GM12878 (cell line): ENCODE measurements at places on chromosomes 6 and 20. TPM values are rescaled to one million over a fixed set of nuclear protein-coding genes. Genes with fewer than 3 reads are reported as not detected.

GRCh38 chr20:57473246-57474048 lies 51.5 kb downstream of the CTCFL start:
- DNase-seq: peak; percentile 68

GRCh38 chr6:10310826-10311225 lies 104.0 kb downstream of the TFAP2A start:
- no peak for DNase-seq

Gene ARFGEF2
- 13.8 and 14.0 TPM in 2 replicates for polyA plus RNA-seq

DNA sequence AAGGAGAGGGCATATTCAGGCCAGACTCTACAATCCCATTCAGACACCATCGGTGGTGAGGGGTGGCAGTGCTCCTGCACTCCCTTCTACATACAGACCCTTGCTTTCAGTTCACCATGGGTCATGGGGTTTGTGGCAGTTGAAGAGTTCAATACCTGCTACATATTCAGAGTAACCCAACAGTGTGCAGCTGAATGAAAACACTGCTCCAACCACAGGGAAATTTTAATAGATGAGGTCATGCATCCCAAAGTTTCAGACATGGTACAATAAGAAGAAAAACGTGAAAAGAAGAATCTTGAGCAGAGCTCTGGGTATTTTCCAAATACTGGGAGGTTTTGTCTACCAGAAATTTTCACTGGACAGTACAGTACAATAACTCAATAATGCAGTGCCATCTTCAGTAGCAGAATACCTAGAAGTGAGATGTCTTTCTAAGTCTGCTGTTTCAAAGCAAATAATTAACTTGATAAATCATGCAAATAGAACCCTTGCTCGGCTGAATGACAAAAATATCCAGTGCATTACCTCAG lies 162.1 kb downstream of the PTPRK start:
- no peak for DNase-seq

- DNase-seq: no peak
These were observed 168.4 kb upstream of the TNFAIP3 start for GRCh38 chr6:137698636-137699030.

DNA sequence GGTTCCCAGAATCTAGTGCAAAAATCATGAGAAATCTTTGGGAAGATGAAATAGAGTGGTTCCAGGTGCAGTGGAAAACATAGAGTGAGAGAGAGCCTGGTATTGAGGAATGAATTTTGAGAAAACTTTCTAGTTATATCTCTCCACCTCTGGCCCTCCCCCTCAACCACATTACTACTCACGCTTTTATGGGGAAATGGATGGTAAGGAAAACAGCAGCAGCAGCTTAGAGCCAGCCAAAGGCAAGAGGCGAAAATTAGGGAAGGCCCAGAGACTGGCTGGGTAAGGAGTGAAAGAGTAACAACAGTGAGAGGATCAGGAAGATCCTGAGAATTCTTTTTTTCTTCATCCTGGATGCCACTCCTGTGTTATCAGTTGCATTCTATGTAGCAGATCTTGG lies 187.9 kb upstream of the ECI2 start:
- DNase-seq: no peak

GRCh38 chr6:36851626-36852025 lies 12.4 kb upstream of the CPNE5 start:
- no peak for DNase-seq

GRCh38 chr6:13285705-13286104 lies 42.6 kb downstream of the TBC1D7 start:
- DNase-seq: no peak

GRCh38 chr6:146357578-146358430 lies 185.8 kb upstream of the RAB32 start:
- peak; percentile 13 for DNase-seq

- no peak for DNase-seq
These were observed 134.6 kb upstream of the NEDD9 start for GRCh38 chr6:11366934-11367637.

DNA sequence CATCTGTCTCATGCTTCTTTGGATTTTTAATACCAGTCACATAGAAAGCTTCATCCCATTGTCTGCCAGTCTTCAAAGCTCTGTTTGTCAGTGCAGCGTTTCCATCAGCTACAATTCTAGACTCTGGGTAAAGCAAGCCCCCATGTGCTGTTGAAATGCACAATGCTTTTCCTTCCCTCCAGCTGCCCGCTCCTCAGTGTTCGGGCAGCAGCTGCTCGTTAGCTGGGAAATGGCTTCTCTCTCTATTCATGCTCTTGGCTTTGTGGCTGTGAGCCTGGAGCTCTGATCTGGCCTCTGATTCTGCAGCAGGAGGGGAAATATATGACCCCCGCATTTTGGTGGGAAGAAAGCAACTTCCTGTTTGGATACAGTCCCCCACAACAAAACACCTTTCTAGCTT lies 213.0 kb upstream of the CDYL start:
- no peak for DNase-seq

Gene COX4I2
- polyA plus RNA-seq: not detected in 2 replicates

DNA sequence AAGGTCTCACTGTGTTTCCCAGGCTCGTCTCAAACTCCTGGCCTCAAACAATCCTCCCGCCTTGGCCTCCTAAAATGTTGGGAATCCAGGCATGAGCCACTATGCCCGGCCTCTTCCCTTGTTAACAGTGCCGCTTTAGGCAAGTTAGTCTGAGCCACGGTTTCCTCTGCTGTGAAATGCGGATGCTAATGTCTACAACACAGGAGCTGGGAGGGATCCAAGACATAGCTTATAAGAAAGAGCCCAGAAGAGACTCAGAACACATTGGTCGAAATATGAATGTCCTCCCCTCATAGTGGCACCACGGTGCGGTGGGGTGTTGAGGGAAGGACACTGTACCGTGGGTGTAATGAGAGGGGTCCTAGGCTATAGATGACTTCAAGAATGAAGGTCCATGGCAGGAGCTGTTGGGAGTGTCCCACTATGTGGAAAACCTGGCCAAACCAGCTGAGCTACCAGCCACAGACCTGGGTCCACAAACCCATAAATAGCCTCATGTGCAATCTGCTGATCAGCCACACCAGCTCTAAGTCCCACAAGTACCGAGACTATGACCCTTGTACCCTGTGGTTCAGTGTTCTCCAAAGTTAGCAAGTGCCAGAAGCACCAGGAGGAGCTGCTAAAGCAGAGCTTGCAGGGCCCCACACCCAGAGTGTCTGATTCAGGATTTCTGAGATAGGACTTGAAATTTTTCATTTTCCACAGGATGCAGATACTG lies 57.8 kb upstream of the ZFAND3 start:
- no peak for DNase-seq

Gene STX7
- 52.5 and 55.6 TPM in 2 replicates for polyA plus RNA-seq

Gene CBLN4
- not detected in 2 replicates for polyA plus RNA-seq
